Muscle of leg (tissue), 16 donors: ENCODE measurements at places on chromosomes 11 and 22.

- no peaks in the 10 kb centered on the region for H3K27me3 ChIP-seq
- no peak overlapping the region for H3K27ac ChIP-seq
- H3K4me1 ChIP-seq = no peaks in the 10 kb centered on the region
- DNase-seq = no peak
- peaks cover 3% of the 10 kb centered on the region for H3K36me3 ChIP-seq
- H3K4me3 ChIP-seq = no peak overlapping the region
Observed at GRCh38 chr11:34928268-34928959, 12.0 kb downstream of the PDHX start.

DNA sequence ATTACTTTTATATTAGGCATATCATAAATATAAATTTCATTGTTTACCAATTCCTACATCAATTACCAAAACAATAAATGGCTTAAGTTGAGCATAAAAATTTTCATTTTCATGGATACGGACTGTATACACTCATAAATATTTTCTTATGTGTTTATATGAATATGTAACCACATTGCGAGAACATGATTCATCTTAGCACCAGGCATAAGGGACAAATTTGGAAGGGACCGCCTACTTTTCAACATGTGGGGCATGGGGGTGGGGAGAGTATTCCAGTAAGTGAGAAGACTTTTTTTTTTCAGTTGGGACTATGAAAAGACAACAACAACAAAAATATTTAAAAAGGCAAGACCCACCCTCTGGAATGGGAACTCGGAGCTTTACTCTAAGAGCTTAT, 296.1 kb downstream of the RAB38 start:
- no peaks in the 10 kb centered on the region for H3K27me3 ChIP-seq
- H3K36me3 ChIP-seq = no peaks in the 10 kb centered on the region
- H3K4me3 ChIP-seq = no peak overlapping the region
- peak; percentile 34 for DNase-seq

- no peaks in the 10 kb centered on the region for H3K27me3 ChIP-seq
- no peak for DNase-seq
- no peaks in the 10 kb centered on the region for H3K4me1 ChIP-seq
- no peaks in the 10 kb centered on the region for H3K36me3 ChIP-seq
- H3K27ac ChIP-seq = no peak overlapping the region
- no peak overlapping the region for H3K4me3 ChIP-seq
Observed at GRCh38 chr11:31150011-31150410, 219.5 kb downstream of the DCDC1 start.

DNA sequence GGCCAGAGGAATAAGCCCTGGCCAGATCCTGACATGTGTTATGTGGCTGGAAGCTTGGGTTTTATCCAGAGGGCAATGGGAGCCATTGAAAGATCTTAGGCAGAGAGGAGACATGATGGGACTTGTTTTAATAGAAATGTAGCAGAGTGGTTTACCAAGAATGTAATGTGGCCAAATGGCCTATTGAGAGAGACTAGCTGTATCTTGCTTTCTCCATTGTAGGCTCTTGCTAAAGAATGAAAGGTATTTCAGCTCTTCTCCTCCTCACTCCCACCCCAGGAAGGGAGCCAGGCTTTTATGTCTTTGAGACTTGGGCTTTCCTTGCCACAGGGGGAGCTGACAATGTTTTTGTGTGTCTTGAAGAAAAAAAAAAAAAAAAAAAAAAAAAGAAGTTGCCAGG, 82.3 kb downstream of the TRIM29 start:
- H3K4me1 ChIP-seq = peaks cover 2% of the 10 kb centered on the region
- H3K36me3 ChIP-seq = no peaks in the 10 kb centered on the region
- DNase-seq = no peak
- no peaks in the 10 kb centered on the region for H3K27me3 ChIP-seq
- no peak overlapping the region for H3K4me3 ChIP-seq

DNA sequence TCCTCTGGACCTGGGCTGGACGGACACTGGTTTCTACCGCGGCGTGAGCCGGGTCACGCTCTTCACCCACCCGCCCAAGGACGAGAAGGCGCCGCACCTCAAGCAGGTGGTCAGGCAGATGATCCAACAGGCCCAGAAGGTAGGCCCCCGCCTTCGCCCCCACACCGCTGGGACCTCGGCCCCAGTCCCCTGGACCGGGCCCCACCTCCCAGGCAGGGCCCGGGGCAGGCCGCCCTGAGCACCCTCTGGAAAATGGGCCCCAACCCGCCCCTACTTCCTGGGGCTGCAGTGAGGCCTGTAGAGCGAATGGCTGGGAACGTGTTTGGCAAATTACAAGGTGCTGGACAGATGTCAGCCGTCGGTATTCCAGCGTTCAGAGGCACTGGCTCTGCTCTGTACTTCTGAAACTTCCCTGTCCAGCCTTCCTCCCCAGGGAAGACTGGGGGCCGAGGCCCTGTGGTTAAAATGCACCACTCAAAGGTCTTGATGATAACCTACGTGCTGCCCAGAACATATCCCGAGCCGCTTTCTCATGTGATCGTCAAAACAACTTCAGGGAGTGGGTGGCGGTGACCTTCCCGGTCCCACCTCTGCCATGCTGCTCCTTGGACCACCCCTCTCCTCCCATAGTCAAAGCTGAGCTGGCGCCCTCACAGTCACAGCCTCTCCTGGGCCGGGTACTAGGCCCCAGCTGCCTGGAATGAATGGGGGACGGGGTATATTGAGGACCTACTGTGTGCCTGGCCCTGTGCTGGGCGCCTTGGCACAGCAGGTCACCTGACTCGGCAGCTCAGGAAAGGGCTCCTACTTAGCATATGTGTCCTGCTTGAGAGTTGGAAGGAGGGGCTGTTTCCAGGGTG, 869 bp downstream of the FAM83F start:
- H3K27ac ChIP-seq = no peak overlapping the region
- no peak overlapping the region for H3K4me3 ChIP-seq
- H3K27me3 ChIP-seq = peaks cover 66% of the 10 kb centered on the region
- no peak for DNase-seq

DNA sequence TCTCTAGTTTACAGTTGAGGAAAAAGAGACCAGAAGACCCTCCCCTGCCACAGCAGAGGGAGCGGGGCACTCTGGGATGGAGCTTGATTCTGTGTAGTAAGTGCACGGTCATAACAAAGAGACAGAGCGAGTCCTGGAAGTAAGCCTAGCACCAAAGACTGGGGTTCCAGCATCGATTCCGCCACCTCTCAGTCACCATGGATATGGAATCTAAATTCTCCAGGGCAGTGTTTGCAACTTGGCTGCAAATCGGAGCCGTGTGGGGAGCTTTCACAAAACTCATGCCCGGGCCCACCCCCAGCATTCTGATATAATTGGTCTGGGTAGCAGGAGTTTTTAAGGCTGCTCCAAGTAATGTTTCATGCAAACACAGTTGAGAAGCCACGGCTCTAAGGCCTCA, 129.5 kb upstream of the OPCML start:
- H3K36me3 ChIP-seq = no peaks in the 10 kb centered on the region
- H3K4me3 ChIP-seq = no peak overlapping the region
- H3K4me1 ChIP-seq = no peaks in the 10 kb centered on the region
- H3K27ac ChIP-seq = no peak overlapping the region
- H3K27me3 ChIP-seq = peaks cover 7% of the 10 kb centered on the region

- peaks cover 19% of the 10 kb centered on the region for H3K4me1 ChIP-seq
- H3K4me3 ChIP-seq = no peak overlapping the region
- H3K27ac ChIP-seq = no peak overlapping the region
- DNase-seq = no peak
- no peaks in the 10 kb centered on the region for H3K27me3 ChIP-seq
- H3K36me3 ChIP-seq = no peaks in the 10 kb centered on the region
Observed at GRCh38 chr22:46966495-46966845, 204.0 kb downstream of the TBC1D22A start.

GRCh38 chr11:123477205-123477907, 47.3 kb downstream of the GRAMD1B start:
- H3K4me1 ChIP-seq = peaks cover 17% of the 10 kb centered on the region
- DNase-seq = no peak
- H3K36me3 ChIP-seq = no peaks in the 10 kb centered on the region
- no peaks in the 10 kb centered on the region for H3K27me3 ChIP-seq
- no peak overlapping the region for H3K27ac ChIP-seq

- H3K4me3 ChIP-seq = no peak overlapping the region
- no peaks in the 10 kb centered on the region for H3K4me1 ChIP-seq
- H3K27me3 ChIP-seq = no peaks in the 10 kb centered on the region
Observed at GRCh38 chr22:26718905-26719304, 61.5 kb downstream of the MIAT start.

GRCh38 chr11:128595221-128595620, 7.9 kb upstream of the ETS1 start:
- no peak for DNase-seq
- no peaks in the 10 kb centered on the region for H3K4me1 ChIP-seq

- H3K36me3 ChIP-seq = peaks cover 4% of the 10 kb centered on the region
- peak overlapping the region; percentile 18 for H3K27ac ChIP-seq
- H3K4me3 ChIP-seq = no peak overlapping the region
- peak; percentile 44 for DNase-seq
Observed at GRCh38 chr11:74154620-74155281, 16.1 kb downstream of the C2CD3 start.

DNA sequence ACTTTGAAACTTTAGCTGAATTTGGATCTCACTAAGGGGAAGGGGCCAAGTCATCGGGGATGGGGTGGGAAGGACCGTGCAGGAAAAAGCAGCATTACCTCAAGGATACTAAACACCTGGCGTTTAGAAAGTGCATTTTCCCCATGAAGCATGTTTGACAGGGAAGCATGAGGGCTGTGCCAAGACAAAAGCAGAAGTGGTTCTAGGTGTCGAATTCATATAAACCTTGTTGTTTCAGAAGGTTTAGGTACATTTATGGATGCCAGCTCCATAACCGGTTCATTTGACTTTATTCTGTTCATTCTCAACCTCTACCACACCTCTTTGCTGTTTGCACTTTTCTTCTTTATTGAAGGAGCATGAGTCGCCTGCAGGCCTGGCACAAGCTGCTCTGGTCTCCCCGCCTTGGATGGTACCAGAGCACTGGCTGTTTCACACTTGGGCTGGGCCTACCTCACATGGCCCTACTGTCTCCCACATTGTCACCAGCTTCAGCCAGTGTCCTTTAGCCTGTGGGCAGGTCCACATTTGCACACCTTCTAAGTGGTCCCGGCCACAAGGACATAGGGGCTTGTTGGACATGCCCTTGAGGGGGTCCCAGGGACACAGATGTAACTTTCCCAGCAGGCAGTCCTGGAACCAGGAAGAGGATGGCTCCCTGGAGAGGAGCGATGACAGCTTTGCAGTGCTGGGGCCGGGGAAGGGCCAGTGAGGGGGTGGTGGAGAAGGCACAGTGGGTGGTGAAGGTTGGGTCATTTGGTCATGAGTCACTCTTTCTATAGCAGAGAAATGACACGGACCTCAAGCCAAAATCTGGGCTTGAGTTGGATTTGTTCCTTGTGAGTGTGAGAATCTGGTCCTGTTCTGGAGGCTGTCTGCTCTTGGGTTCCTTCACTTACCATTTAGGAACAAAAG, 3.2 kb upstream of the ST14 start:
- H3K27me3 ChIP-seq = peaks cover 35% of the 10 kb centered on the region
- no peaks in the 10 kb centered on the region for H3K36me3 ChIP-seq
- H3K27ac ChIP-seq = no peak overlapping the region
- H3K4me3 ChIP-seq = no peak overlapping the region

GRCh38 chr11:57482782-57483561, 22.6 kb downstream of the RTN4RL2 start:
- peaks cover 31% of the 10 kb centered on the region for H3K4me1 ChIP-seq
- peaks cover 49% of the 10 kb centered on the region for H3K27me3 ChIP-seq

DNA sequence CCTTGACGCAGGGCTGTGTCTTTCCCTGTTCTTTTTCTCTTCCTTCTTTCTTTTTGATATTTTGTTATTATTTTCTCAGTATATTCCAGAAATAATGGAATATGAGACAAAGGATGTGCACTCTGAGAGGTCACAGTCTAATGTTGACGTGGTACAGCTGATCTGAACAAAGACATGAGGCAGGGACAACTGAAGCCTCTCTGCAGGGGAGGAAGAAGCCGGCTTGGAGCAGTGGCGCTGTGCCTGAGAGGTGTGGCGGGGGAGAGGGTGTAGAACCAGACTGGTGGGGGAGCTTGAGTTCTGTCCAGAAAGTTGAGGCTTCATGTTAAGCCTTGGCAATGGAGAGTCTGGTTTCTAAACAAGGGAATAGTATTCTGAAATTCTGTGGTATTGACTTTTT, 34.7 kb downstream of the ADAMTS15 start:
- no peaks in the 10 kb centered on the region for H3K27me3 ChIP-seq
- H3K36me3 ChIP-seq = peaks cover 6% of the 10 kb centered on the region
- no peak for DNase-seq
- H3K4me3 ChIP-seq = no peak overlapping the region

- peaks cover 10% of the 10 kb centered on the region for H3K27me3 ChIP-seq
- no peak for DNase-seq
- H3K27ac ChIP-seq = no peak overlapping the region
- H3K36me3 ChIP-seq = no peaks in the 10 kb centered on the region
- no peak overlapping the region for H3K4me3 ChIP-seq
Observed at GRCh38 chr11:117752721-117753237, 44.2 kb downstream of the DSCAML1 start.

DNA sequence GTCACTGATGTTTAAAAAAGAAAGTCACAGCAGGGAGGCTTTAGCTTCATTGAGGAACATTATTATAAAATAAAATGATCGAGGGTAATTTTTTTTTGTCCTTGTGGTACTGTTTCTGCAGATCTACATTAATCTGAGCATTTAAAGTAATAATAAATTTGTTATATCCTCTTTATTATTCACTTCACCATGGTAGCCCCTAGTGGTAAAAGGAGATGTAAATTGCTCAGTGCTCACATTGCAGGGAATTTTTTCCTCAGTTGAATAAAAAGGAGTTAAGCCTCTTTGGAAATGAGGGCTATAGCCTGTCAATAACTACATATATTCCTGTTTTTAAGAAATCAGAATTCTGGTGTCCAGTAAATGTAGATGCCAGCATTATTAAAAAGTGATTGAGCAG, 99.7 kb upstream of the VPREB1 start:
- H3K4me3 ChIP-seq = no peak overlapping the region
- no peaks in the 10 kb centered on the region for H3K36me3 ChIP-seq
- no peak overlapping the region for H3K27ac ChIP-seq
- H3K27me3 ChIP-seq = peaks cover 13% of the 10 kb centered on the region
- H3K4me1 ChIP-seq = no peaks in the 10 kb centered on the region

GRCh38 chr11:119052163-119052814, 4.7 kb downstream of the HYOU1 start:
- H3K36me3 ChIP-seq = peaks cover 83% of the 10 kb centered on the region
- no peak overlapping the region for H3K27ac ChIP-seq
- no peak overlapping the region for H3K4me3 ChIP-seq
